ENCODE measurements at places on chromosomes 4 and X.

- DNase-seq = no peak
Measured at GRCh38 chrX:100417681-100418080, 7.6 kb upstream of the PCDH19 start.

- DNase-seq = no peak
Measured at GRCh38 chr4:185852961-185853360, 41.0 kb upstream of the SORBS2 start.

DNA sequence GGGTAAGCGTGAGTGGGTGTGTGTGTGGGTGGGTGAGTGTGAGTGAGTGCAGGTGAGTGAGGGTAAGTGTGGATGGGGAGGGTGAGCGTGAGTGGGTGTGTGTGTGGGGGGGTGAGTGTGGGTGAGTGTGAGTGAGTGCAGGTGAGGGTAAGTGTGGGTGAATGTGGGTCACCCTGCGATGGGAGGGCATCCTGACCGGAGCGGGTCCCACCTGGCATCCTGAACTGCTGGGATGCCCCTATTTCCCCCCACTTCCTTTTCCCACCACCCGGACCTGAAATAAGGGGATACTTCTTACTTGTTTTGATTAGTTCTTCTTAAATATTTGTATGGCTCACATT lies 49.5 kb downstream of the ING2 start:
- no peak for DNase-seq

DNA sequence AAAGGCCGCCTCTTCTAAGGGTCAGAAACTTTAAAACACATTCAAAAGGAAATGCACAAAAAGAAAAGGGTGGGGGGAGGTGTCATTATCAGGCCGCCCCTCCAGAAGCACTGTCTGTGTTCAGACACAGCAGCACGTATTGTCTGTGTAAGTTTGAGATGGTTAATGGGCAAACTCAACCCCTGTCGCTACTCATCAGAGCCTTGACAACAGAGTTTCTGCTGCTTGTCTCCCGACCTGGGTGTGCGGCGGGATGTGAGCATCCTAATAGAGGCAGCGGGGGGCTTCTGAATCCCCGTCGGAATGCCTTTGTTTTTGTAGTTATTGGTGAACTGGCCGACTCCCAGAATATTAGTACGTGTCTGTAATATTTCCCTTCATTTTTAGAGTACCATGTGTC lies 158.9 kb downstream of the DCTD start:
- no peak for DNase-seq

DNA sequence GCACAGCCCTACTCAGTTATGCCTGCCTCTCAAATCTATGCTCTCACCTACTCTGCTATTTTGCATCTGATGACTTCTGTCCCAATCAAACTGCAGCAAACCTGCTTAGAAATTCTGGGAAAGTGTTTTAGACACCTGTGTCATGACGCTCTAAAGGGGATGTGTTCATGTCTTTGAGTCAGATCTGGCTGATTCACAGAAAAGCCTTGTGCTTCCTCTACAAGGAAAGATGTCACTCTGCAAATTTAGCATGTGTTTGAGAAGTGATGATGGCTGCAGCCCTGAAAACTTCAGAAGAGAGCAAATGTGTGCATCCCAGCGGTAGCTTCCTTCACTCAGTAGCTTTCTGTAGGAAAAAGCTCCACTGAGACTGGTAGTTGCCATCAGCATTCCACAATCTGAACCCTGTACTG lies 235.4 kb downstream of the MGST2 start:
- no peak for DNase-seq

All from islet precursor cell (in vitro differentiated cells).